Mucosa of gallbladder (tissue), 1 donor: ENCODE measurements at places on chromosomes 12 and 14. TPM values are rescaled to one million over a fixed set of nuclear protein-coding genes. Genes with fewer than 3 reads are reported as not detected.

Gene LYZ
- total RNA-seq: 1,541 TPM

DNA sequence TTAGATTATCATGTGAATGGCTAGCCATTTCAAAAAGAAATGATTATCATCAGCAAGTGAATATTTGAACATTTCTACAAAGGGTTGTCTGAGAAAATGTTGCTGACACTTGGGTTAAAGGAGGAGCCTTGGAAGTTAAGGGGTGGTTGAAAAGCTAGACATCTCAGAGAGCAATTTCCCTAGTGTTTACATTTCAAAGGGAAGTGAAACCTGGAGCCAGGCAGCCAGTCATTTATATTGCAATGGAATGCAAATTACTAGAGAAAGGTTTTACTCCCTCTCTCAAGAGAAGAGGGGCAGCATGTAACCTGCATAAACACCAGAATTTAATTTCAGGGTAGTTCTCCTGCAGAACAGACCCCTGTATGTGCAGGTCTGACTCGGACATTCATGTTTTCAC, 279.0 kb downstream of the SLC16A7 start:
- no peak for DNase-seq

Gene ATXN2
- 63.9 TPM for total RNA-seq

GRCh38 chr14:71181215-71182003, 274.1 kb downstream of the PCNX1 start:
- no peak for DNase-seq

DNA sequence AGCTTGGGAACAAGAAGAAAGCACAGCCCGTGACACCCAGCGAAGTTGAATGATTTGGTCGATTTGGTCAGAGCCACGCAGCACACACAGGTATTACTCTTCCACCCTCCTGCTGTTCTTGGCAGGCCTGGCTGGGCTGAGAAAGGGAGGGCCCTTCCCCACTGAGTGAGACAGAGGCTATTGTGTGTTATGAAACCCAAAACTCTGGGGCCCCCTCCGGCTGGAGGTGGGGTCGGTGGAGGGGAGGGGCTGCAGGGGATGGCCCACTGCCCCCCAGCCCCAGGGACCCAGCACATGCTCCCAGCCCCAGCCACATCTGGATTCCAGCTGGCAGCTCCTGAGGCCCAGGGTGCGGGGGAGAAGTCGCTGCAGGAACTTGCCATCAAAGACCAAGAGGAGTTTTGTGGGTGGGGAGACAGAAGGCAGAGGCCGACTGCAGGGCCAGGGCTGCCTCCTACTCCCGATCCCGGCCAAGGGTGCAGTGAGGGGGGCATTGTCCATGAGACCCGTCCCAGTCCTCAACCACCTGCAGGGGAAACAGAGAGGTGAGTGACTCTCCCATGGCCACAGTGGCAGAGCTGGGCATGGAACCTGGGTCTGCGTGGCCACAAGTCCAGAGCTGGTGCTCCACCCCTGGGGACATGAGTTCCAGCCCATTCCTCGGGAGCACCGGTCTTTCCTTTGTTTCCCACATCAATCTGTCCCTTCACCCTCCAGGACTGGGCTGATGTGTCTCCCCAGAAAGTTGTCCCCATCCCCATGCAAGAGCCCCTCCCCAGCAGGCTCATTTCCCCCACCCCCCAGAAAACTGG, 8.7 kb downstream of the TMEM119 start:
- no peak for DNase-seq

Gene FITM1
- 0.81 TPM for total RNA-seq

- no peak for DNase-seq
Observed at GRCh38 chr14:32603992-32604565, 275.0 kb downstream of the AKAP6 start.

DNA sequence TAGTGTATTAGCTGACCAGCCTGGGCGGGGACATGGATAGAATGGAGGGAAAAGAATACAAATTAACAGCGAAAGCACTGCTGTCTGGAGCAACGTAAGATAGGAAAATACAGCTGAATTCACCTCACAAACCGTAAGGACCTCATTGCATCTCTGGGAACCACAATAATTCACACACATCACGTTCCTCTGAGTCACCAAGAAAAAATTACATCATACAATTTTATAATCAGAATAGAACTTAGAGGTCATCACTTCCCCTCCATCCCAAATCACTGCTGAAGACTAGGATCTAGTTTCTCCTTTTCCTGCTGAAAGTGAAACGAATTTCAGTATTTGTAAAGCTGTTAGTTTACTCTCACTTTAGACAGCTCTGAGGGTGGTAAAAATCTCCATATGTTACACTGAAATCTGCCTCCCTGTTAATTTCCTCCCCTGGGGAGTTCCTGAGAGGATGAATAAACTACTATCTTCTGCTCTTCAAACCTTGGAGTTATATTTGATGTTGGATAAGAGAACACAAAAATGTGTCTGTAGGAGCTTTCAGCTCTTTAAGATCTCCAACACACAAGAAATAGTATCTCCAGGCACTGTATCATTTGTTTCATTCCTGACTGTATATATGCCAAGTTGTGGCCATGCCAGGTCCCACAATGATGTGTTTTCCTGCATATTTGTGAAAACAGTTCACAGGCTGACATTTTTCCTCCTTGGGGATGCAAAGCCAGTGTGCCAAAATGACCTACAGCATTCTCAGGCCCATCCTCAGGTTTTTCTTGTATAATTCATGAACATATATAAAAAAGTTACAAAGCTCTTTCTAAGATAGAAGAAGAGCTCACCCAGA, 63.8 kb upstream of the SSTR1 start:
- DNase-seq: no peak

- no peak for DNase-seq
Observed at GRCh38 chr14:36021030-36021422, 155.5 kb downstream of the PTCSC3 start.

DNA sequence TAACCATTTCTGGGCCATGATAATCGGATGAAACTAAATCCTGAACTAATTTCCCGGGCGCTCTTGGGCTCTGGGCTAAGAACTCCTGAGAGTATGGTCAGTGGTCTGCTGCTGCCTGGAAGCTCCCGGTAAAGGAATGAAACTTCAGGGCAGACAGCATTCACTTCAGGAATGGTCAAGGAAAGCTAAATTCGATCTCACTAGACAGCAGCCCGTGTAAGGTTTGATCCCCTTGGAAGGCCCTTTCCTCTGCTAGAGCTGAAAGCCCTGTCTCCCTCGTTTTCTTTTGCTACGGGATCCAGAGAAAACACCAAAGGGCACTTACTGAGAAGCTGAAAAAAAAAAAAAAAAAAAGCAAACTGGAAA, 680 bp downstream of the ASB8 start:
- DNase-seq: no peak

DNA sequence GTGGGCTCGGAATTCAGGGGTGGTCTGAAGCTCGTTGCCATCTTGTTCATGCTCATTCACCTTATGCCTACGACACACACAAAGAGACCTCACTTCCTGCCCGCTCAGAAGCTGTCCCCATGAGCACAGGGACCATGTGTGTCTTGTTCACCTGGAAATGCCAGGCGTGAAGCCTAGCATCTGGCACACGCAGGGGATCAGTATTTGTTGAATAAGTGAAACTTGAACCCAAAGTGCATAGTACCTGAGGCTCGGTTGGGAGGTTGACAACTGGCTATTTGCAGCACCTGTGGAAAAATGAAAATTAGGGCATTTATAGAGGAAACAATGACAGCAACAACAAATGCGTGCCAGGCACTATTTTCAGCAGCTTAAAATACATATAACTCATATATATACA, 5.4 kb downstream of the C12orf43 start:
- DNase-seq: no peak

DNA sequence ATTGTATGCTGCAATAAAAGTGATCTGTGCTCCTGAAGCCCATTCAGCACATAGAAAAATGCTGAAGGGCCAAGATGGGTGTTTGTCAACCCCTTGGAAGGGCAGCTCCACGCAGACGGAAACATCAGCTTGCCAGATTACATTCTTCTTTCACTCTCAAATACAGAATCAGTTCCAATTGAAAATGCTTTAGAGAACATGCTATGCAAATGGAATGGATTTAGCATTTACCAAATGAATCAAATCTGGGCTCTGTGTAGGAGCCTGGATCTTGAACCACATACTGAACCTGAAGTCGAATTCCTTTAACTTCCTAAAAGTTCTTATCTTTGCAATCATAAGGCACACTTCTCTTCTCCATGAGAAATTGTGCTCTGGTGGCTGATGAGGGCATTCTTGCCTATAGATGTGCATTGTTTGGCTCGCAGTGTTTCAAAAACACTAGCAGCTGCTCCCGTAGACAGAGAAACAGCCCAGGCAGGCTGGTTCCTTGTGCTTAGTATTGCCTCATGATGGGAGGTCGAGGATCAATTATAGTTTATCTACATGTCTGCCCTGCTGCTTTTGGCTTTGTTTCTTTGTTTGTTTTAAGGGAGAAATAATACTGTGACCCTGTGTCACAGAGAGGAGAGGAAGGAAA, 489.8 kb upstream of the FLRT2 start:
- no peak for DNase-seq

DNA sequence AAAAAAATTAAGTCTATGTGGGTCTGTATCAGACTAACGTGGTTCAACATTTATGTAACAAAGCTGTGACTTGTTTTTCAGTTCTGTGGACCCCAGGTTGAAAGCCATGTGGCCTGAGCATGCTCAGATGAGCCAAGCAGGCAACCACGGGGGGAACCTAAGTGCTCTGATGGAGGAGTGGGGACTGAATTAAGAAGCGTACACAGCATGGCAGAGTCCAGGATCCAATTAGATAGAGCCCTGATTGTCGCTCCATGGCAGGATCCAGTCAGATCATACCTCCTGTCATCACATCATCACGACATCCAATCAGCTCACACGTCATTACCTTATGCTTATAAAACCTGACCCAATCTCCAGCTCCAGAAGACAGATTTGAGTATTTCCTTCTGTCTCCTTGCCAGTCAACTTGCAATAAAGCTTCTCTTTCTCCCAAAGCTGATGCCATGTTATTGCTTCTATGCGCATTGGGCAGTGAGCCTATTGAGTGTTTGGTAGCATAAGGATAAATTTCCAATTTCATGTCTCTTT, 1013.1 kb upstream of the TMEM132C start:
- no peak for DNase-seq

Gene NOXRED1
- 0.37 TPM for total RNA-seq

Gene SYNE2
- total RNA-seq: 85.7 TPM

Gene PROX2
- 0.06 TPM for total RNA-seq

DNA sequence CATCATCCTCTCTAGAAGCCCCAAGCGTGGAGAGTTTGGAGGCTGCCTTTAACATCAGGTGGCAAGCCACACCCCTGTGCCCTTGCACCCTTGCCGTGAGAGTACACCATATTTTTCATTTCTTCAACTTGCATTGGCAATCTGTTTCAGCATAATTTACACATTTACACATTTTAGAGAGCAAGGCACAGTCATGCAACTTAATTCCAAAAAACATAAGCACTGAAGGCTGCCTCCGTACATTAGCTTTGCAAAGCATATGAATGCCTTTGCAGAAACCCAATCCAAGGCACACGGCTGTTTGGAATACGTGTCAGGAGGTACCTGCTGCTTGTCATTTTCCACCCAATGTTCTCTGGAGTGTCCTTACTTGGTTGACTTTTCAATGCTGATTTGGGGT, 833.1 kb downstream of the VRK1 start:
- DNase-seq: no peak

- DNase-seq: no peak
Observed at GRCh38 chr14:58762629-58763028, 124.9 kb downstream of the DACT1 start.

DNA sequence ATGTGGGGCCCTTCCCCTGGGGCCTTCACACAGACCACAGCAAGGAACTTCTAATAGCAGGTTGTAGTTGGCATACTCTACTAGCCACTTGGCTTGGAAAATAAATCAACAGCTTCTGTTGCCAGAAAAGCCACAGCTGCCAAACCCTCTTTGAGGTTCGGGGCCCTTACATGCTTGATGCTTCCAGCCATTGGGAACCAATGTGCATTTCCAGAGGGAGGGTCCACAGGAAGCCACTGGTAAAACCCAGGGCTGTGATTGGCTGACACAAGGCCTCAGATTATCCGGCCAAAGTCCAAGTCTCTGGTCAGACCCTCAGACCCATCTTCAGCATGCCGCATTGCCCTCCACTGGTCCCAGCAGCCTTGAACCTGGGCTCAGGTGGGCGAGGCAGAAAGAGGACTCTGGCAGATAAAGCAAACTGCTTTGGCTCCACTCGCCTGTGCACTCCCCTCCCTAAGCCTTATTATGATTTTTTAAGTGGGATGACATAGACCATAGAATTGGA, 214.4 kb downstream of the BCL11B start:
- DNase-seq: no peak

Gene SERPINA9
- total RNA-seq: not detected

DNA sequence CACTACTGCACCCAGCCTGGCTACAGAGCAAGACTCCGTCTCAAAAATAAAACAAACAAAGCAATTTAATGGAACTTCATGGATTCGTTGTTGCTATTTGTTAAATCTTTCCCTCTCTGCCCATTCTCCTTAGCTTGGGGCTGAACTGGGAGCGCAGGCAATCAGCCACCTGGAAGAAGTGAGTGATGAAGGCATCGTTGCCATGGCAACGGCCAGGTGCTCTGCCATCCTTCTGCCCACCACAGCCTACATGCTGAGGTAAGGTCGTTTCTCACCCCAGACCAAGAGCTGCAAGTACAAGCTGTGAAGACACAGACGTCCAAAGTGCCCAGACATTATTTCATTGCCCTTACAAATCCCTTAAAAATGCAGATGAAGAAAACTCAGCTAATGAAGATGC, 19.1 kb downstream of the AMDHD1 start:
- no peak for DNase-seq
